ENCODE measurements at places on chromosomes 11 and 22.

DNA sequence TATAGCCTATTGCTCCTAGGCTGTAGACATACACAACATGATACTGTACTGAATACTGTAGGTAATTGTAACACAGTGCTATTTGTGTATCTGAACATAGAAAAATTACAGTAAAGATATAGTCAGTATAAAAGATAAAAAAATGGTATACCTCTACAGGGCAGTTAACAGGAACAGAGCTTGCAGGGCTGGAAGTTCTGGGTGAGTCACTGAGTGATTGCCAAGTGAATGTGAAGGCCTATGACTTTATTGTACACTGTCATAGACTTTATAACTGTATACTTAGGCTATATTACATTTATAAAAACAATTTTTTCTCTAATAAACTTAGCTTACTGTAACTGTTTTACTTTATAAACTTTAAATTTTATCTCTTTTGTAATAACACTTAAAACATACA lies 332.4 kb upstream of the ARHGAP42 start:
- no peak for DNase-seq

DNA sequence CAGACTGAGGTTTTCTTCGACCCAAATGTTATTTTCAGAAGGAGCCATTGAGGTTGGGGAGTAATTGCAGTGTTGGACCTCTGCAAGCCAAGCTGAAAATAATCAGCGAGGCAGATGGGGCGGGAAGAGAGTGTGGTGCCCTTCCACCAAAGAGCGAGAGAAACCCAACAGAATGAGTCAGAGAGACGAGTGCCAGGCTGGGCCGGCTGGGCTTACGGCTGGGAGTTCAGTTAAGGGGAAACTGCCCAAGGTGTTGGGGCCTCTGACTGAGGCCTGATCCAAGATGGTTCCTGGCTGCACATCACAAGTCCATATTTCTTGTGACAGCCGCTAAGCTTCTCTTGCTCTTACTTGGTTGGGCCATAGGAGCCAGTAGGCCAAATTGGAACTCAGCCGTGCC lies 30.4 kb upstream of the CREB3L1 start:
- no peak for DNase-seq

DNA sequence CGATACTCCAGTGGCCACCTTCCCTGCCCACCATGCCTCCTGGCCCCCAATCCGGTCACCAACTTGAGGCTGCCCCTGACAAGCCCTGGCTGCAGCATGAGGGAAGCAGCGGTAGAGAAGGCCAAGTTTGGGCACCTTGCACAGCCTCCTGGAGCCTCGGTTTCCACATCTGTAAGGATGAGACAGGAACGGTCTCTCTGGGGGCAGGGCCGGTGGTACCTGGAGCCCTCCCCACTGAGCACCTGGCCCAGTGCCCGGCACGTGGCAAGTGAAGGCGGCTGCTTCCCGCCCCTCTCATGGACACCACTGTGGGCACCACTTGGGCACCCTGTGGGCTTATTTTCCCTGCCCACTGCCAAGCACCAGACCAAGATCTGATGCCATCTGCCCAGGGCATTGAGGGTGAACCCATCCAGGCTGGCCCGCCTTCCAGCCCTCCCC lies 77.8 kb downstream of the CDKN1C start:
- DNase-seq: no peak

GRCh38 chr22:24887260-24887659 lies 59.2 kb downstream of the LHFPL7 start:
- DNase-seq: no peak

- no peak for DNase-seq
Measured at GRCh38 chr11:72627594-72628281, 46.5 kb downstream of the PDE2A start.

DNA sequence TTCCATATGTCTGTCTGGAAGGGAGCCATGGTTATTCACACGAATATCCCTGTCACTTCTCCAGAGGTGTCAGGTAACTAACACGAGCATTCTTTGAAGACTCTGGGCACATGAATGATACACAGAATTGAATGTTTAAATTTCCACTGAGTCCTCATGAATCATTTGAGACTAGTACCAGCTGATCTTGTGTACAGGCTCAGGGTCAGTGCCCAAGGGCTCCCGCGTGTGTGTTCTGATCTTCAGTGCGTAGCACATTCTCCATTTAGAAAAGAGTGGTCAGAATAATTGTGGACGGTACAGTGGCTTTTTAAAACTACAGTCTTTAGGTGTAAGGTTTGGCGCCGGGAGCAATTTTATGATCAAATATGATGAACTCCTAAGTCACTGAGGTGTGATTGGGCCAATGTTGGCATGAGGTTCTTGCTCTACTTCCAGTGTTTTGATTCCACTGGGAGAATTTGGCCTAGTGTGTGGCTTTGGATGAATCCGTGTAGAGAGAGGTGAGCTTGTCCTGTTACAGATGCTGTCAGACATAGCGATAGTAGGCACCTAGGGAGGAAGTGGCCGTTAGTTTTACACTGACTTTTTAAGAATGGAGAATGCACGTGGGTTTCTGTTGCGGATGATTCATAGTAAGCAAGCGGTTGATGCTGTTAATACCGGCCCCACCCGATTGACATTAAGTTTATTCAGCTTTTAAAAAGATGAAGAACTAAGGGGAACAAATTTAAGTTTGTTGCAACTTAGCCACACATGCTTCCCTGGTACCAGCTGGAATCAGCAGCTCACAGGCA lies 22.2 kb downstream of the NUP50 start:
- no peak for DNase-seq

DNA sequence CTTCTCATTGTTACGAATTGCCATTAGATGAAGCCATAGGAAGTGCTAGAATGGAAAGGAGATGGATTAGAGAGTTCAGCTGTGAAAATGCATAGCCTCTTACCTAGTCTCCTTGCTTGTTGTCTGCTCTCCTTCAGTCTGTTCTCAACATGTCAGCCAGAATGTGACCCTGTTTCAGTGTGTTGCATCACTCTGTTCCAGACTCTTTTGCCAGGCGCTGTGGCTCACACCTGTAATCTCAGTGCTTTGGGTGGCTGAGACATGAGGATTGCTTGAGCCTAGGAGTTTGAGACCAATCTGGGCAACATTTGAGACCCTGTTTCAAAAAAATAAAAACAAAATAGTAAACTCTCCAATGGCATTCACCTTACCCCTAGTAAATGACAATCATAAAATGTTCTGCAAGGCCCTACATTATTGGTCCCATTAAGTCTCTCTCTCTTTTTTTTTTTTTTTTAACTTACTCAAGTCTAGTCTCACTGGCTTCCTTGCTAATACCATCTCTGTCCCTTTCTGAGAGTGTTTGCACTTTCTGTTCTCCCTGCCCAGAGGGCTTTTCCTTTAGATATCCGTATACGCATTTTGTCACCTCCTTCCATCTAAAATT lies 39.4 kb downstream of the CYP2R1 start:
- DNase-seq: no peak

- DNase-seq: peak; percentile 26
Measured at GRCh38 chr11:90434858-90435257, 212.0 kb upstream of the CHORDC1 start.

- DNase-seq: peak; percentile 95
Measured at GRCh38 chr22:22463855-22464540, 44.5 kb downstream of the ZNF280B start.

- no peak for DNase-seq
Measured at GRCh38 chr22:21104126-21104691, 58.5 kb downstream of the LRRC74B start.

DNA sequence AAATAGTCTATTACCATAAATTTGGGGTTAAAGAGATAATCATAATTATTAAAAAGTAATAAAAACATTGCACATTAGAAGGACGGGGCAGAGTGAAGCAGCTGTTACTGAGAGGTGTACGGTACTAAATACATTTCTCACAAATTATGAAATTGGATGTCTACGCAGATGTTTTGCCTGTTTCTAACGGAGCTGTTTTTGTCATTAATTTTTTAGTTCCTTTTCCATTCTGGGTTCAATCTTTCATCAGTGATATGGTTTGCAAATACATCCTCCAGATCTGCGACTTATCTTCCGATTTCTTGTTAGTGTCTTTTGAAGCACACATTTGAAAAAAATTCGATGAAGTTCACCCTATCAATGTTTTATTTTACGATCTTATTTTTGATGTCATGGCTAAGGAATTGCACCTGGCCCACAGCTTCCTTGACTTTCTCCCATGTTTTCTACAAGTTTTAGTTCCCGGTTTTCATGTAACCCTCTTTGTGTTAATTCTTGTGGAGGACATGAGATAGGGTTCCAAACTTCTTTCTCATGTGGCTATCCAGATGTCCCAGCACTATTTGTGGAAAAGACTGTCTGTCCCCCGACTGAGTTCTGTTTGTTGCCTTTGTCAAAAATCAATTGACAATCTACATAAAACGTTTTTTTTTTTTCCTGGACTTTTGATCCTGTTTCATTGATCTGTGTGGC lies 21.3 kb upstream of the KRTAP5-6 start:
- DNase-seq: no peak

GRCh38 chr11:134628426-134628825 lies 216.4 kb upstream of the B3GAT1 start:
- no peak for DNase-seq

DNA sequence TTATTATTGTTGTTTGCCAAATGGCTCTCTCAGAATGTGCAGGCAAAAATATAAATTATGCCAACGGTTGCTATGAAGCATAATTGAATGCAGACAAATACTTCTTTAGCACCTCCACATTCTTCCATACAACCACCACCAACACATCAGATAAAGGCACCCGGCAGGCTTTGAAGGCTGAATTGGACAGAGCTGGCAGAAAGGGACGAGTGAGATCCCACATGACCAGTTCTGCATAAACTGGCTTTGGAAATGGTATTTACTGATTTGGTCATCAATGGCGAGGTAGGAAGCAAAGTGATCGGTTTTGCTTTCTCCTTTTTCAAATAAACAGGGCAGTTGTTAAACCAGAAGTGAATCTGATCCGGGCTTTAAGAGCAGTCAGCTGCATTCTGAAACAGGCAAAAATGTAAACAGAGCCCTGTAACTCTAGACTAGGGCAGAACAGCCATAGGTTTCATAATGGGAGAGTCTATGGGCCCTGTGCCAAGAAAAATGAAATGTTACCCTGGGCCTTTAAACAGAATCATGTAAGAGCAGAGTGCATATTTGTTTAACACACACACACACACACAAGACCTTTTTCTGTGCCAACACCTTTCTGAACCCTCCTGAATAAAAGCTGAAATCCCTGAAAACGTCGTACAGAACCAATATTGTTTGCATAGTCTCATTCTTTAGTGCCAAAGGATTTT lies 97.7 kb downstream of the MPPED2 start:
- no peak for DNase-seq

Measured in inflammatory macrophage treated with lipopolysaccharide for 1 hour (primary cell).